Left ventricle myocardium inferior (tissue), 1 donor: ENCODE measurements at places on chromosomes 4 and X. TPM values are rescaled to one million over a fixed set of nuclear protein-coding genes. Genes with fewer than 3 reads are reported as not detected.

GRCh38 chr4:43835869-43836268 is 612.7 kb downstream of the KCTD8 start:
- no peak overlapping the region for H3K4me3 ChIP-seq
- no peak overlapping the region for H3K27ac ChIP-seq
- no peaks in the 10 kb centered on the region for H3K4me1 ChIP-seq
- no peaks in the 10 kb centered on the region for H3K36me3 ChIP-seq
- H3K27me3 ChIP-seq = no peaks in the 10 kb centered on the region
- DNase-seq = no peak

- no peak for DNase-seq
- no peaks in the 10 kb centered on the region for H3K4me1 ChIP-seq
- H3K27me3 ChIP-seq = peaks cover 13% of the 10 kb centered on the region
- no peak overlapping the region for H3K27ac ChIP-seq
Measured at GRCh38 chr4:51932684-51933083, 87.5 kb downstream of the LRRC66 start.

The PALLD gene
- total RNA-seq = 871 TPM

- H3K27me3 ChIP-seq = no peaks in the 10 kb centered on the region
- H3K36me3 ChIP-seq = no peaks in the 10 kb centered on the region
- H3K4me3 ChIP-seq = no peak overlapping the region
- H3K4me1 ChIP-seq = peaks cover 47% of the 10 kb centered on the region
- H3K27ac ChIP-seq = peak overlapping the region; percentile 82
Measured at GRCh38 chr4:10173037-10173753, 56.6 kb upstream of the WDR1 start.

- no peaks in the 10 kb centered on the region for H3K4me1 ChIP-seq
- no peaks in the 10 kb centered on the region for H3K36me3 ChIP-seq
- no peak overlapping the region for H3K27ac ChIP-seq
- no peak for DNase-seq
Measured at GRCh38 chr4:76058888-76059426, 15.6 kb upstream of the ART3 start.

GRCh38 chr4:168587411-168588125 is 90.7 kb downstream of the PALLD start:
- peak; percentile 25 for DNase-seq
- peak overlapping the region; percentile 7 for H3K4me3 ChIP-seq
- H3K4me1 ChIP-seq = peaks cover 48% of the 10 kb centered on the region

DNA sequence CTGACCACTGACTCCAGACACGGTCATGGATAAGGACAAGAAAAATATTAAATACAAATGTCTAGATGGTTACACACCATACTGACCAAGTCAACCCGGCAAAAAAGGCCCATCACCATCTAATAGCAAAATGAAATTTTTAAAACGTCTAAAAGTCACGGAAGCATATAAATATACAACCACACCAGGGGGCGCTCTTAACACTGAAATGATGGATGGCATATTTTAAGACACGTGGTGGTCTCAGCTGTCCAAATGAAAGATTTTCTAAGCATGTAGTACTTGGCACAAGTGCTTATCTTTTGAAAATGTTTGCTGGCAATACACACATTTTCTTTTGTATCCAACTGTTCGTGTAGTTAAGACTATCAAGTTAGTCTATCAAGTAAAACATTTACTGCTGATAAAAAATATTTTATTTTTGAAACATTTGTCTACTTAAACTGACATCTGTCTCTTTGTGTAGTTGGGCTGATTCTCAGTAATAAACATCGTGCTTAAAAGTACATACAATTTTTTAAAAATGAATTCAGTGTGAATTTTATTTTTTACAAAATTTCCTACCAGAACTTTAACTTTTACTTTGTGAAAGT is 64.6 kb downstream of the COX7B2 start:
- H3K4me1 ChIP-seq = no peaks in the 10 kb centered on the region
- no peaks in the 10 kb centered on the region for H3K27me3 ChIP-seq
- no peaks in the 10 kb centered on the region for H3K36me3 ChIP-seq
- no peak overlapping the region for H3K27ac ChIP-seq

- DNase-seq = no peak
- peaks cover 40% of the 10 kb centered on the region for H3K36me3 ChIP-seq
- no peak overlapping the region for H3K4me3 ChIP-seq
- H3K27me3 ChIP-seq = no peaks in the 10 kb centered on the region
- H3K4me1 ChIP-seq = no peaks in the 10 kb centered on the region
- no peak overlapping the region for H3K27ac ChIP-seq
Measured at GRCh38 chr4:25367004-25367621, 9.9 kb upstream of the ANAPC4 start.

- H3K4me3 ChIP-seq = no peak overlapping the region
- H3K27me3 ChIP-seq = no peaks in the 10 kb centered on the region
- no peak overlapping the region for H3K27ac ChIP-seq
Measured at GRCh38 chr4:95439071-95439470, 109.7 kb downstream of the UNC5C start.

- H3K4me1 ChIP-seq = no peaks in the 10 kb centered on the region
- no peak overlapping the region for H3K4me3 ChIP-seq
- H3K27ac ChIP-seq = no peak overlapping the region
- DNase-seq = no peak
- H3K27me3 ChIP-seq = no peaks in the 10 kb centered on the region
Measured at GRCh38 chrX:39487166-39487968, 610.4 kb downstream of the BCOR start.

The FAM47E gene
- total RNA-seq = 3.0 TPM

The POU4F2 gene
- total RNA-seq = not detected

- no peak for DNase-seq
- H3K27me3 ChIP-seq = peaks cover 19% of the 10 kb centered on the region
- peaks cover 12% of the 10 kb centered on the region for H3K4me1 ChIP-seq
- H3K4me3 ChIP-seq = peak overlapping the region; percentile 69
Measured at GRCh38 chrX:69505772-69506616, 1.9 kb downstream of the NALF2 start.

- DNase-seq = no peak
- H3K4me3 ChIP-seq = no peak overlapping the region
- no peaks in the 10 kb centered on the region for H3K36me3 ChIP-seq
- H3K27me3 ChIP-seq = no peaks in the 10 kb centered on the region
- no peaks in the 10 kb centered on the region for H3K4me1 ChIP-seq
Measured at GRCh38 chrX:7996414-7996813, 69.2 kb upstream of the PNPLA4 start.

DNA sequence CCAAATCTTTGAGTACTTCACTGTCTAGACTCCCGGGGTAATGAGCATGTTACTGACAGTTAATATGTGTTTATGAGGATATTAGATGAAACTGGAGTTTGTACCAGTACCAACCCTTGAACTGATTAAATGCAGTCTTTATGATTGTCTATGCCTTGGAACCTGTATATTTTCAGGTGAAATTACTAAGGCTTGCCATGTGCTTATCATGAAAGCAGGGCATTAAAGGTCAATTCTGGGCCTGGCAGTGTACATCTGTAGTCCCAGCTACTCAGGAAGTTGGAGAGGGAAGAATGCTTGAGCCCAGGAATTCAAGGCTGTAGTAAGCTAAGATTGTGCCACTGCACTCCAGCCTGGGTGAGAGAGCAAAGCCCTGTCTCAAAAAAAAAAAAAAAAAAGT is 27.6 kb downstream of the PHEX start:
- no peak overlapping the region for H3K27ac ChIP-seq
- no peak for DNase-seq
- no peaks in the 10 kb centered on the region for H3K36me3 ChIP-seq
- no peaks in the 10 kb centered on the region for H3K4me1 ChIP-seq
- no peaks in the 10 kb centered on the region for H3K27me3 ChIP-seq
- no peak overlapping the region for H3K4me3 ChIP-seq

- no peak for DNase-seq
- no peak overlapping the region for H3K4me3 ChIP-seq
- no peak overlapping the region for H3K27ac ChIP-seq
- no peaks in the 10 kb centered on the region for H3K36me3 ChIP-seq
Measured at GRCh38 chrX:118315529-118315928, 30.4 kb upstream of the WDR44 start.

The IRS4 gene
- not detected for total RNA-seq

The SNCA gene
- total RNA-seq = 7.0 TPM

The PGM2 gene
- total RNA-seq = 11.5 TPM

DNA sequence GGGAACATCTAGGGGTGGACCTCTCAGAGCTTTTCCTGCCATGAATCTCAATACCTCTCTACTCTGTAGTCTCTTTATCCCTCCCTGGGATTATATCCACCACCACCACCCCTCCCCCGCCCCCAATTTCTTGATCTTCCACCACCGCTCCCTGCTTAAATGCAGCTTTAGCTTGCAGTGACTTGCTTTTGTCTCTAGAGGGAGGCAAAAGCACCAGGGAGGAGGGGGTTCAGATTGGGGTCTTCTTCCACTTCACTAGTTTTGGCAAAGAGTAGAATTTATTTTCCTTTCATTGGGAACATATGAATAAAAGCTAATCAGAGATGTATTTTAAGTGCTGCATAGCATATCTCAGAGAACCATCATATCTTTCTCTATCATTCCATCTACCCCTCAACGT is 5.5 kb downstream of the ARHGAP36 start:
- H3K4me3 ChIP-seq = no peak overlapping the region
- no peak for DNase-seq
- H3K27ac ChIP-seq = no peak overlapping the region
- H3K27me3 ChIP-seq = peaks cover 71% of the 10 kb centered on the region
- no peaks in the 10 kb centered on the region for H3K4me1 ChIP-seq

The SCML2 gene
- 1.1 TPM for total RNA-seq

DNA sequence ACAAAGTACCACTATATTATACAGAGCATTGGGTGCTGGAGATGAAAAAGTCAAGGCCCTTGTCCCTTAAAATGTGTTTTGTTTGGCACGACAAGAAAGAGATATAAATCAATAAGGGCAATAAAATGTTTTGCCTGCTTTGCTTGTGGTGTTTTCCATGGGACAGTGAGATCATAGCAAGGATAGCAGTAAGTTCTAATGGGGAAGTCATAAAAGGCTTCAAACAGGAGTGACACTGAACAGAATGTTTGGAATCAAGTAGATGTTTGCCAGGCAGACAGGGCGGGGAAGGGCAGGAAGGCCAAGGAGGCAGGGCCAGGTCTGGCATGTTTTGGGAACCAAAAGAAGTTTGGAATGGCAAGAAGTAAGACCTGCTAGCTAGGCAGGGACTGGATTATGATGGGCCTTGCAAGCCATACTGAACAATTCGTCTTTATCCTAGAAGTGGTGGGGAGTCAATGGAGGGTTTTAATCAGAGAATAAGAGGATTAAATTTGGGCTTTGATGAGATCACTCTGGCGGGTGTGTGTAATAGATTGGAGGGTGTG is 16.4 kb downstream of the FGF2 start:
- H3K27ac ChIP-seq = no peak overlapping the region
- H3K27me3 ChIP-seq = no peaks in the 10 kb centered on the region
- H3K4me3 ChIP-seq = no peak overlapping the region
- peaks cover 10% of the 10 kb centered on the region for H3K36me3 ChIP-seq
- H3K4me1 ChIP-seq = peaks cover 29% of the 10 kb centered on the region

GRCh38 chr4:54449999-54450398 is 207.8 kb upstream of the KIT start:
- no peak overlapping the region for H3K27ac ChIP-seq
- no peaks in the 10 kb centered on the region for H3K4me1 ChIP-seq
- no peaks in the 10 kb centered on the region for H3K27me3 ChIP-seq
- no peaks in the 10 kb centered on the region for H3K36me3 ChIP-seq
- DNase-seq = no peak

DNA sequence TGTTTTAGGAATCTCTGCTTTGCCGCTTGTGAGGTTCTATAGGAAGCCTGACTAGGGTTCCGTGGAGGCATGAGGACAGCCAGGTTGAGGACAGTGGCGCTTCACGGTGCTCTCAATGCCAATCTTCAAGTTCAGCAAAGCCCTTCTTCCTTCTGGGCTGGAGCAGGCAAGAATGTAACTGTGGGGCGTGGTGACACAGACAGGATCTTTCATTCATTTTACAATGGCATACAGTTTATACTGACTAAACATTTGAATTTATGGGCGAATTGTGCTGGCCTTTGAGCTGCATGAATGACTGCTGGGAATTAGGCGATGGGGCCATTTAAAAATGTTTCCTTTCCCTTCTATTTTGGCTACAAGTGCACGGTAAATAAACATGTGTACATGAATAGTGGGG is 2.9 kb upstream of the NHS start:
- DNase-seq = no peak
- no peaks in the 10 kb centered on the region for H3K36me3 ChIP-seq
- H3K27me3 ChIP-seq = no peaks in the 10 kb centered on the region
- no peak overlapping the region for H3K4me3 ChIP-seq
- H3K4me1 ChIP-seq = peaks cover 16% of the 10 kb centered on the region

DNA sequence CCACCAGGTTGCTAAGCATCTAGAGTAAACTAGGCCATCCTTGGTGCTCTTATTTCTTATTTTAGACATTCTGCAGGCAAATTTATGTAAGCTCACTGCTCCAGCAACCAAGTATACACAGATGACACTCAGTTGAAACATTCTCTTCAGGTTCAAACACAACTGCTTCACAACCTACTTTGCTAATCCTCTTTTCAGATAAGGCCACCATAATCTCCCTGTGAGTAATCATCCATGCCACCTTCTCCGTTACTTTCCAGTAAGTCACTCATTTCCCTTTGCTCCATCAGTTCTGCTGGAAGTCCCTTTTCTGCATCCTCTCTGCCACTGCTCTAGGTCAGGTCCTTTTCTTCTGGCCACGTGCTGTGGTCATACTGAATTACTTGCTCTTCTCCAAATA is 120.2 kb upstream of the WDFY3 start:
- H3K27me3 ChIP-seq = no peaks in the 10 kb centered on the region
- DNase-seq = no peak
- no peaks in the 10 kb centered on the region for H3K36me3 ChIP-seq
- no peaks in the 10 kb centered on the region for H3K4me1 ChIP-seq

DNA sequence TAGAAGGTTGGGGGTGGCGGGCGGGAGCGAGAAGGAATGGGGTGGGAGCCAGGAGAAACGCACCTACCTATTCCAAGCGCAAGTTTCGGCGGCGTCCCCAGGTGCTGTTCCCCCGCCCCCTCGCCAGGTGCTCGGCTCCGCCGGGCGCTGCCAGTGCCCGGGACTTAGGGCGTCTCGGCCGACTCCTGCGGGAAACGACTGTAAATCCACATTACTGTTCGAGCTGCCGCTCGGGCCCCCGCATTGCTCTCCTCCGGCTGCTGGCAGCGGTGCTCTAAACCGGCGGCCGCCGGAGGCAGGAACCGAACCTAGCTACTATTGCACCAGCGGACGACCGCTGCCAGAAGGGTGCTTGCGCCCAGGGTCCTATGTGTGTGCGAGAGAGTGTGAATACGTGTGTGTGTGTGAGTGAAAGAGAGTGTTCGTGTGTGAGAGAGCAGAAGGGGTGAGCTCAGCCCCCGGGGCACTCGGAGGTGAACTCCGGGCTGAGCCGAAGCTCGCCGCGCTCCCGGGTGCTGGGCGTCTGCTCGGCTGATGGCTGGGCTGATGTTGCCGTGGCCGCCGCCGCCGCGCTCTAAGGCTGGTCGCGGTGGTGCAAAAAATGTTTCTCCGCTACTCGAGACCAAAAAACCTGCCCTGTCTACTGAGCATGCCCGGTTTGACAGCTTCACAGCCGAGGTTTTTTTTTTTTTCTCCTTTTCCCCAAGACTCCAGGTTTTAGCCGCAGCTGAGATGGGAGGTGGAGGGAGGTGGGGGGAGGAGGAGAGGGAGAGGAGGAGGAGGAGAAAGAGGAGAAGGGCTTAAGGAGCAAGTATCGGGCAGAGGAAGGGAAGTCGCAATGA is 115.7 kb upstream of the TEX13C start:
- H3K36me3 ChIP-seq = no peaks in the 10 kb centered on the region
- peak overlapping the region; percentile 58 for H3K4me3 ChIP-seq
- H3K4me1 ChIP-seq = no peaks in the 10 kb centered on the region
- H3K27ac ChIP-seq = no peak overlapping the region

The DUSP21 gene
- not detected for total RNA-seq

- peaks cover 45% of the 10 kb centered on the region for H3K4me1 ChIP-seq
- no peaks in the 10 kb centered on the region for H3K36me3 ChIP-seq
- DNase-seq = peak; percentile 43
- peak overlapping the region; percentile 86 for H3K4me3 ChIP-seq
- H3K27me3 ChIP-seq = no peaks in the 10 kb centered on the region
Measured at GRCh38 chr4:98260047-98260578, 1.1 kb upstream of the RAP1GDS1 start.
